Peyer's patch (tissue), 4 donors: ENCODE measurements at places on chromosomes 12 and 14. TPM values are rescaled to one million over a fixed set of nuclear protein-coding genes. Genes with fewer than 3 reads are reported as not detected.

DNA sequence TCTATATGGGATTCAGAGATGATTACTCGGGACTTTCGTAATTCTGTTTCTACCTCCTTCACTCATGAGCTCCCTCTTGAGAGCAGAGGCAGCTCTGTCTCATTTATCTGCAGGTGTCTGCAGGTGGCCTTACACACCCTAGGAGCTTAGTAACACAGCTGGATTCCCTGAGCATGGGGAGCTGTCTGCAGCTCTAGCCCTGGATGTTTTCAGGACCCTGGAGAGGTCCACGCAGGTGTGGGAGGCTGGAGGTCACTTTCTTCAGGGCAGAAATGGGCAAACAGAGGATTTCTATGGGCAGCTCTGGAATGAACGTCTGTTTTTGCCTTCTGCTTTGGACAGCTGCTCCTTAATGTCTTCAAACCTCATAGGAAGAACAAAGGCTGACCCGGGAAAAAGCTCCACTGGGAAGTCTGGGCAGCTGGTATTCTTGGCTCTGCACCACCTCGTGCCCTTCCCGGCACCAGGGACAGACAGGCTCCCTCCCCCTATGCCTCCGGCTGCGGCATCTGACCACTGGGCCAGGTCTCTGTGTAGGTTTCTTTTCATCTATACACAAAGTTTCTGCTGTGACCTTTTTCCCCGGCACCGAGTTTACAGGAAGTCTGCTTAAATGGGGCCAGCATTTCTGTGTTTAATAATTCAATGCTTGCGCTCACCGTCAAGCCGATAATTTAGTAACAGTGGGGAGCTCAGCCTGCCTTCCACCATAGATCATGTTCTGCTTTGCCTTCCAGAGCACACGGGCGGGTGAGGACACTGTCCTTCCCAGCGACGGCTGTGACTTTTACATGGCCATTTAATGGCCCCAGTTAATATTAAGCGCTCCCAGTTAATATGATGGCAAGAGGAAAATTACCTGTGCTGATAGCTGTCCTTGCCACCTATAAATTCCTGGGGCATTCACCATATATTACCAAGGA, 320.2 kb upstream of the SFSWAP start:
- no peak for DNase-seq
- H3K27me3 ChIP-seq: no peaks in the 10 kb centered on the region
- H3K27ac ChIP-seq: no peak overlapping the region
- no peaks in the 10 kb centered on the region for H3K4me1 ChIP-seq
- no peak overlapping the region for H3K4me3 ChIP-seq

- no peaks in the 10 kb centered on the region for H3K4me1 ChIP-seq
- no peaks in the 10 kb centered on the region for H3K27me3 ChIP-seq
- H3K4me3 ChIP-seq: no peak overlapping the region
- no peak overlapping the region for H3K27ac ChIP-seq
- no peaks in the 10 kb centered on the region for H3K36me3 ChIP-seq
- no peak for DNase-seq
These were observed 25.0 kb downstream of the CREBL2 start for GRCh38 chr12:12636641-12637040.

DNA sequence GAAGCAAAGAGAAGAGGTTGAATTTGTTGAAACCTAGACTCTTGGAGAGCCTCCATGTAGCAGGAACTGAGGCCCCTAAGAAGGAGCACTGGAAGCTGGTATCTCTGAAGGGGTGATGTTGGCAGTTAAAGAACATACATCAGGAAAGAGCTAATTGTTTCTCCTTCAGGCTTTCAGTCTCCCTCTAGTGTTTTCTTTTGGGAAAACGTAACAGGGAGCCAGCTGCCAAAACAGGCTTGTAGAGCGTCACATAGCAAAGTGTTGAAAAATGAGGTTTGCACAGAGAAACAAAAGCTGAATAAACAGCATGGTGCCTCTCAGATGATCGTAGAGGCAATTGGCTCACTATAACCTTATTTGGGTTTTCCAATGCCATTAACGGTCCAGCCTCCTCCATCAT, 46.9 kb upstream of the CAND1 start:
- no peak for DNase-seq
- H3K36me3 ChIP-seq: no peaks in the 10 kb centered on the region
- no peak overlapping the region for H3K27ac ChIP-seq
- no peaks in the 10 kb centered on the region for H3K4me1 ChIP-seq
- no peak overlapping the region for H3K4me3 ChIP-seq

DNA sequence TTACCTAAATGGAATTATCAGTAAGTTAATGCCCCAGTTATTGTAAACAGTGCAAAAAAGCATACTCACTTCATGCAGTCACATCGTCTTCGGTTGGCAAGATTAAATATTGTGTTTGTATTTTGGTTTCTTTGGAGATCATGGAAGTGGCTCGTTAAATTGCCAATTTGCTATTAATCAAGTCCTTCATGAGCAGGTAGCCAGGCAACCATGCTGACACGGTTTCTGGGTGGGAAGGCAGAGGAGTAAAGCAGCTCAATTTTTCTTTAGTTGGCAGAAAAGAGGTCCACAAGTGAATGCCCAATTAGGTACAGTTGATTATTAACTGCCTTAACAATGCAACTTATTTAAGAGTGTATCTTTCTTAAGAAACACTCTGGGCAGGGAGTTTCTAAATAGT, 43.9 kb downstream of the PPP4R3A start:
- H3K27me3 ChIP-seq: no peaks in the 10 kb centered on the region
- DNase-seq: no peak
- no peak overlapping the region for H3K4me3 ChIP-seq
- H3K36me3 ChIP-seq: no peaks in the 10 kb centered on the region
- no peak overlapping the region for H3K27ac ChIP-seq

DNA sequence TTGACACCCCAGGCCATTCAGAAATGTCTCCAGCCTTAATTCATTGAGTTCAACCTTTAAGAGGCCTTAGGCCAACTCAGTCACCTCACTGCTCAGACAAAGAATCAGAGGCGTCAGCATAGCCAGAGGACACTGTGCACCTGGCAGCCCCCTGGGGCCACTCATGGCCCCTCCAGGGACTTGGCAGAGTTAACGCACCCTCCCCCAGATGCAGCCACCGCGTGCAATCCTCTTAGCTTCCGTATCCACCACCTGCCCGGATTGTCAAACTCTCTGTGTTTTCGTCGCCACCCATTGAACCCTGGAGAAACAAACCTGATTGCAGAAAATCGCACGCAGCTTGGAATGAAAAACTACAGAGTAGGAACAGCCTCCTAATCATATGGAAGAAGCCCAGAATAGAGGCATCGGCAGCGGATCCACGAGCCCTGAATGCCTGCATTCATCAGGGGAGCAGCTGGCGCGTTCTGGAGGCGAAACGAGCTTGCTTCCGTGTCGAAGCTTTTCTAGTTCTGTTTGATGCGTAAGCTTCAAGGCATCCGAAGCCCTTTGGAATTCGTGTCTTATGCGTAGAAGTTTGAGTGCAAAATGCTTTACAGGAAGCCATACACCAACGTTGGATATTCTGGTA, 22.4 kb downstream of the BRI3BP start:
- H3K36me3 ChIP-seq: no peaks in the 10 kb centered on the region
- no peak overlapping the region for H3K27ac ChIP-seq
- H3K4me3 ChIP-seq: no peak overlapping the region
- DNase-seq: no peak

Gene SLC22A17
- 1.6 TPM for total RNA-seq

Gene CCDC197
- total RNA-seq: not detected
